ENCODE measurements at places on chromosomes 6 and 20.

- DNase-seq: no peak
Observed at GRCh38 chr20:36865076-36865860, 10.7 kb upstream of the TLDC2 start.

DNA sequence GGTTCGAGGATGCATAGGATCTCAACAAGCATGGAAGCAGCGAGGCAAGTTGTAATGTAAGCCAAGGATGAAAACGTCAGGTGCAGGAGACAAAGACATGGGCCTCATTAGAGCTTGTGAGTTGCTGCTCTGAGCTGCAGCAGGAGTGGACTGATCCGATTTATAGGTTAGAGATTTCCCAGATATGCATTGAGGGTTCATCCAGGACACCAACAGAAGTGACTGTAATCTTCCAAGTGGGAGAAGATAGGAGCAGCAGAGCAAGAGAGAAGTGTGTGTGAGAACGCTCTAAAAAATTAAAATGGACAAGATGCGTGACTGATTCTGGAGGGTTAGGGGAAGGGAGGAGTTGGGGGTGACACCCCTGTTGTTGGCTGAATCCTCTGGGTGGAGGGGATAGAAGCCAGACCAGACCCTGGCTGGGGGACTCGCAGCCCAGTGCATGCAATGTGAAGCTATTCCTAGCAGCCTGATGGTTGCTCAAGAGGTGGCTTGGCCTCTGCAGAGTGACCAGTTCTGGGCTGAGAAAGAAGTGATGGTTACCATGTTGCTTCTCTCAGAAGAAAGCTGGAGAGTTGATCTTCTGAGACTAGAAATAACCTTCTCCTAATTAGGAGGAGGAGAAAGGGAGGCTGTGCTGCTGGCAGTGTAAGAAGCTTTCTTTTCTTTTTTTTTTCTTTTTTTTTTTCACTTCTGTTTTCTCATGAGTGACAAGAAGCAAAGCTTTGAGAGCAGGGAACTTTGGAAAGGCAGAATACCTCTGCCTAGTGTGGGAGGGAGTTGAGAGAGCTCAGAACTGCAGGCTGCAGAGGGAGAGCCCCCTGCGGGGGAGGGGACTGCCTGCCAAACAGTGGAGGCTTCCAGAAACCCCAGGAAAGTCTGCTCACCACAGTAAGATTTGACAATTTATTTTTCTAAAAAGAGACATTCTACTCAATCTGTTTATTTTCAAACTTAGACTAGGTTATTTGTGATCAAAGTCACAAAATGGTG lies 116.9 kb downstream of the SLX4IP start:
- no peak for DNase-seq

- no peak for DNase-seq
Observed at GRCh38 chr20:56860413-56860812, 231.3 kb downstream of the TFAP2C start.

GRCh38 chr6:13615792-13616120 lies 621 bp downstream of the NOL7 start:
- DNase-seq: peak; percentile 20

DNA sequence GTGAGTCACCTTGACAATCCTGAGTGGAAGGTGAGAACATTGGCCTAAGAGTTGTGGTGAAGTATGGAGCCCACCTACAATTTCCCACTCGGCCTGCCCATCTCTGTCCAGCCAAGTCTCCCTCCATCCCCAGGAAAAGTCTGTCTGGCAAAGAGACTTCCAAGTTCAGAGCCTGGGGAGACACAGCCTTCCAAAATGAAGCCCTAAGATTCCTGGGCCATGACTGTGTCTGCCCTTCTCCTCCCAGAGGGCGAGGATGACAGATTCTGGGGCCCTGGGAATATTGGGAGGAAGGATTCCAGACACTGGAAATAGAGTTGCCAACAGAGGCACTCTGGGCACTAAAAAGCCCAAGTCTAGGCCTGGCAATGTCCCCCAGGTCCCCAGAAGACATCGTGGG lies 176.8 kb downstream of the NFATC2 start:
- DNase-seq: no peak

DNA sequence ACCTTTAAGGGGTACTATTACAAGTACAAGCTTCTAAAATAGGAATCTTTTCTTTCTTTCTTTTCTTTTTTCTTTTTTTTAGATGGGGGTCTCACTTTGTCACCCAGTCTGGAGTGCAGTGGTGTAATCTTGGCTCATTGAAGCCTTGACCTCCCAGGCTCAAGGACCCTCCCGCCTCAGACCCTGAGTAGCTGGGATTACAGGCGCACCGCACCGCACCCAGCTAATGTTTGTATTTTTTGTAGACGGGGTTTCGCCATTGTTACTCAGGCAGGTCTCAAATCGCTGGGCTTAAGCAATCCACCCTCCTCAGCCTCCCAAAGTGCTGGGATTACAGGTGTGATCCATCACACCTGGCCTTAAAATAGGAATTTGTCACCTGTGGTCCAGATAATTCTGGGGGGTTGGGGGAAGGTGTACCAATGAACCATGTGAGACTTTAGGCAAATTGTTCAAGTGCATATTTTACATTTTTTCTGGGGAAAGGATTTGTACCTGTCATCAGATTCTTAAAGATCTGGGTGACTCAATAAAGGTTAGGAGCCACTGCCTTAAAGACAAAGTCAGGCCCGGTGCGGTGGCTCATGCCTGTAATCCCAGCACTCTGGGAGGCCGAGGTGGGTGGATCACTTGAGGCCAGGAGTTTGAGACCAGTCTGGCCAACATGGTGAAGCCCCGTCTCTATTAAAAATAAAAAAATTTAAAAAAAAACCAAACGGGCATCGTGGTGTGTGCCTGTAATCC lies 19.7 kb upstream of the SYNJ2 start:
- no peak for DNase-seq

DNA sequence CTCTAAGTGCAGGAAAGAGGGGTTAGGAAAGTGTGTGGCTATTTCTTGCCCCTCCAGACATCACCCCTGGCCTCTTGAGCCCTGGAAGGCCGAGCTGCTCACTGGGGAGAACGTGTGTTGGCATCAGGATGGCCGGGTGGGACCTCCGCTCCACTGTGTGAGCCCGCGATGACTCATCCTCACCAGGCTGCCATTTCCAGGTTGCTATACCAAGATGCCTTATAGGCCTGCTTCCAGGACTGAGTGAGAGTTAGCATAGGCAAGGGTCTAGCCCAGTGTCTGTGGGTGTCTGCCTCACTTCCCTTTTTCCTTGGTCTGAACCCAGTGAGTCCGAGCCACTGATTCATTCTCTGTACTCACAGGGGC lies 105.0 kb downstream of the MRPL14 start:
- no peak for DNase-seq

- DNase-seq: no peak
Observed at GRCh38 chr6:32709625-32710024, 31.6 kb upstream of the HLA-DQA2 start.

DNA sequence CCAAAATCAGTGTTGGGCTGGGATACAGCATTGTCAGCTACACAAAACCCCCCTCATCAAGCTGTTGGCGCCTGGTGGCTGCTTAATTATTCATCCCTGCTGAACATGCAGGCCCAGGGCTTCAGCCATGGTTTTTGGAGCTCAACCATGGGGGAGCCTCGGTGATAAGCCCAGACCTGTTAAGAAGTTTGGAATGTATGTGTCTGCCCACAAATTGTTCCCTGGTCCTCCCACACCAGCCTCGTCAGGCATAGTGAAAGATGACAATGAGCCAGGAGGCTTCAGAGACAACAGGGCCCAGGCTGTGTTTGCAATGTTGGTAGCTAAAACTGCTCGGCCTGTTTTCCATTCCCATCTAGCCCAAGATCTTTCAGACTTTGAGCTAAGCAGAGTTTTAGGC lies 34.8 kb upstream of the SIRPA start:
- no peak for DNase-seq

DNA sequence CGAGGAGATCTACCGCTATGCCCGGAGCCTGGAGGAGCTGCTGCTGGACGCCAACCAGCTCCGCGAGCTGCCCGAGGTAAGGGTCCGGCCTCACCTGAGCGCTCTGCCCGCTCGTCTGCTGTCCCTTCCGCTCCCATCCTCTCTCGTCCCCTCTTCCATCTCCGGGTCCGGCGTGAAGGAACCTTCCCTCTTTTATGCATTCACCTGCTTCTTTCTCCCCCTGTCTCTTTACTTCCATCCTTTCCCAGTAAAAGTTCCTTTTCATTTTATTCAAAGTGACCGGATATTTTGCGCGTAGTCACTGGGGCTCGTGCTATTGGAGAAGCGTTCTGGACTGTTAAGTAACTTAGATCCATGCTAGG lies 516 bp downstream of the LRRC1 start:
- DNase-seq: no peak

DNA sequence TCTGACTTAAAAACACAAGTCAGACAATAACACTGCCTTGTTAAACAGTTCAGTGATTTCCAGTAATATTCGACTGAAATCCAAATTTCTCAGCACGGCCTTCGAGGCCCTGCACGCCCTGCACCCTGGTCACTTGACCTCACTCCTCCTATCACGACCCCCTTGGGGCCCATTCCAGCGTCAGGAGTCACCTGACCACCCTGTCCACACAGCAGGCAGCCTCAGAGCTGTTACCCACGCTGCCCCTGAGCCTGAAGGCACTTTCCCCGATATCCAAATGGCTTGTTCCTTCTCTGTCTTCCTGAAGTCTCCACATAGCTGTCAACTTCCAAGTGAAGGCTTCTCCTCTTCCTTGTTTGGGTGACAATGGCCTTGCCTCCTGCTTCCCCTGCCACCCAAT lies 33.1 kb upstream of the SMOC2 start:
- no peak for DNase-seq

DNA sequence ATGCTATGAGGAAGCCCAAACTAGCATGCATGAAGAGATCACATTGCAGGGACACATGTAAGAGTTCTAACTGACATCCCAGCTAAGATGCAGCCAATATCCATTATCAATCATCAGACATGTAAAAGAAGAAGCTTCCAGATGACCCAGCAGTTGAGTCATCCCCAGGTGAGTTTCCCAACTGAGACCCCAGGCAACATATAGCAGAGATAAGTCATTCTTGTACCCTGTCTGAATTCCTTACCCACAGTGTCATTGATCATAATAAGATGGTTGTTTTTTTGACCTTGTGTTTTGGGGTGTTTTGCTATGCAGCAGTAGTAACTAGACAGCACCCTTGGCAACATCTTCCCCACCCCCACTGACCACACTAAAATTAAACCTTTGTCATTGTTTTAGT lies 18.9 kb downstream of the SIRPD start:
- no peak for DNase-seq

DNA sequence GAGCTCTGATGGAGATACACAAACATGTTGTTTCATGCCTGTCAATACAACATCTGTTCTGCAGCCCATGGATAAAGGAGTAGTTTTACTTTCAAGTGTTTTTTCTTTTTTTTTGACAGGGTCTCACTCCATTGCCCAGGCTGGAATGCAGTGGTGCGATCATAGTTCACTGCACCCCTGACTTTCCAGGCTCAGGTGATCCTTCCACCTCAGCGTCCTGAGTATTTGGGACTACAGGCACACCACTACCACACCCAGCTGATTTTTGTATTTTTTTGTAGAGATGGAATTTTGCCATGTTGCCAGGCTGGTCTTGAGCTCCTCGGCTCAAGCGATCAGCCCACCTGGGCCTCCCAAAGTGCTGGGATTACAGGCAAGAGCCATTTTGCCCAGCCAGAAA lies 97.0 kb downstream of the SMAP1 start:
- DNase-seq: no peak

- DNase-seq: no peak
Observed at GRCh38 chr6:156602066-156602385, 175.2 kb upstream of the ARID1B start.

DNA sequence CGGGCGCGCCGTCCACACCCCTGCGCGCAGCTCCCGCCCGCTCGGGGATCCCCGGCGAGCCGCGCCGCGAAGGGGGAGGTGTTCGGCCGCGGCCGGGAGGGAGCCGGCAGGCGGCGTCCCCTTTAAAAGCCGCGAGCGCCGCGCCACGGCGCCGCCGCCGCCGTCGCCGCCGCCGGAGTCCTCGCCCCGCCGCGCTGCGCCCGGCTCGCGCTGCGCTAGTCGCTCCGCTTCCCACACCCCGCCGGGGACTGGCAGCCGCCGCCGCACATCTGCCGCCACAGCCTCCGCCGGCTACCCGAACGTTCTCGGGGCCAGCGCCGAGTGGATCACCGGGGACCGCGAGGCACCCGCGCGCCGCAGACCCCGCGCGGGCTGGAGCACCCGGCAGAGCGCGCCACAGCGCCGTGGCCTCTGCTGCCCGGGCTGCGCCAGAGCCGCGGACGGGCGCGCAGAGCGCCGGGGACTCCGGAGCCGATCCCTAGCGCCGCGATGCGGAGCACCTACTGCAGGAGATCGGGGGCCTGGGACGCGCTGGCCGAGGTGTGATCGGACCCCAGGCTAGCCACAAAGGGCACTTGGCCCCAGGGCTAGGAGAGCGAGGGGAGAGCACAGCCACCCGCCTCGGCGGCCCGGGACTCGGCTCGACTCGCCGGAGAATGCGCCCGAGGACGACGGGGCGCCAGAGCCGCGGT lies at the start of gene BMP2:
Gene BMP2, plus strand, starts transcription at position 151 of the 692 bp plus-strand sequence. CDS start 2,441 bp downstream, outside the sequence.
- no peak for DNase-seq

GRCh38 chr6:98560418-98560817 lies 274.0 kb upstream of the POU3F2 start:
- DNase-seq: no peak

DNA sequence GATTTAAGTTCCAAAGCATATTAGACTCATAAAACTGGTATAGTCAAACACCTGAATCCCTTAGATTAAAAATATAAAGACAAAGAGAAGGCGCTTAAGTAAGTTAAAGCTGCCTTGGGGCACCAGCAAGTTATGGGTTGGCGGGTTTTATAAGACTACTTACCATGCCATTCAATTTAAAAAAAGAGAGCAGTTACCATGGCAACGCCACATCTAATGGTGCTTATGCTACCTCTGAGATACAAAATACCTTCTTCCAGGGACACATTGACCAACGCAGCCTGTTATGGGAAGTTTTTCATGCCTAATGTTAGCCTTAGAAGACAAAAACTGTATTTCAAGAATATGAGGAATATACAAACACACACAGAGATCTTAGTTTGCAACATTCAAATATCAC lies 713.6 kb downstream of the RNF144B start:
- no peak for DNase-seq

- DNase-seq: no peak
Observed at GRCh38 chr6:2958776-2959175, 12.6 kb downstream of the SERPINB6 start.

- DNase-seq: peak; percentile 31
Observed at GRCh38 chr6:29834564-29835436, 7.2 kb downstream of the HLA-G start.

DNA sequence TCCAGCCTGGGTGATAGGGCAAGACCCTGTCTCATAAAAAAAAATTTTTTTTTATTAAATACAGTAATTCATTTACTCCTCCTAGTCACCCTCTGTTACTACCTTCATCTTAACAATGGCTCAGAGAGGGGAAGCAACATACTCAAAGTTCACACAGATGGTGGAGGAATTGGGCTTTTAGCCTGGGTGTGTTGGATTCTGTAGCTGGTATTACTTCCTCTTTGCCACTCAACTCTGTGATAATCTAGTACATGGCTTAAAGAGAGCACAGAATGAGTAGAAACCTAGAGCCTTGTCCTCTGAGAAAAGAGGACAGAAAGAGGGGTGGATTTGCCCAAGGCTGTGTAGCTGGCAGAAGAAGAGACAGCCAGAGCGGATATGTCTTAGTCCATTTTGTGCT lies 96.6 kb downstream of the DLGAP4 start:
- DNase-seq: no peak

Data from activated CD4-positive, CD25-positive, alpha-beta regulatory T cell (primary cell).